Fibroblast of lung (primary cell): ENCODE measurements at places on chromosomes 4 and X. TPM values are rescaled to one million over a fixed set of nuclear protein-coding genes. Genes with fewer than 3 reads are reported as not detected.

GRCh38 chr4:149735796-149736195 is 79.8 kb downstream of the IQCM start:
- DNase-seq = no peak

DNA sequence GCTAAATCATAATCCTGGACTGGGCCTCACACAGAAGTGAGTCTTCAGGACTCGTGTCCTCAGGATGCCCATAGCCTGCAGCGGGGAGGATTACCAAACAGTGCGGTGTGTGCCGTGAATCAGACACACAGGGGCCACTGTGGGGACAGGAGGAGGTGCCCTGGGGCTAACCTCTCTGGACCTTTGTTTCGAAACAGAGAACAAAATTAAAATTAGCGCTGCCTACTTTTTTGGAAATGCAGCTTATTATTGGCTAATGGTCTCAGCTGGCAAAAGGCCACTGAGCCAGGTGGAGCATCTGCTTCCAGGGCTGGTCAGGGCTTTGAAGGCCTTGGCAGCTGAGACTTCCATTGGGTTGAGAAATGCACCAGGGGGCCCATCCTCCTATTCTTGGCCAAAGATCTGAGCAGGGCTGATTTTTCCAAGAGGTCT is 236.2 kb downstream of the EVC2 start:
- DNase-seq = no peak

DNA sequence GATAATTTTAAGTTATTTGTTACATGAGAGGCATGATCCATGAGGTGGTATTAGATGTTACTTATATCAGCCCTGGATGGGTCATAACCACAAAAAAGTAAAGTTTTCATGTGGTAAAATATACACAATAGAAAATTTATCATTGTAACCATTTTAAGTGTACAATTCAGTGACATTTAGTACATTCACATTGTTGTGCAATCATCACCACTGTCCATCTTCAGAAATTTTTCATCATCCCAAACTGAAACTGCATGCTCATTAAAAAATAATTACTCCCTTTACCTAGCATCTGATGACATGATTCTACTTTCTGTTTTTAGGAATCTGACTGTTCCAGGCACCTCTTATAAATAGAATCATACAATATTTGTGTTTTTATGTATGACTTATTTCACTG is 11.2 kb downstream of the GK2 start:
- DNase-seq = no peak

GRCh38 chr4:71020611-71021010 is 27.2 kb downstream of the DCK start:
- peak; percentile 49 for DNase-seq

GRCh38 chr4:147777456-147778091 is 45.7 kb downstream of the ARHGAP10 start:
- DNase-seq = peak; percentile 34

DNA sequence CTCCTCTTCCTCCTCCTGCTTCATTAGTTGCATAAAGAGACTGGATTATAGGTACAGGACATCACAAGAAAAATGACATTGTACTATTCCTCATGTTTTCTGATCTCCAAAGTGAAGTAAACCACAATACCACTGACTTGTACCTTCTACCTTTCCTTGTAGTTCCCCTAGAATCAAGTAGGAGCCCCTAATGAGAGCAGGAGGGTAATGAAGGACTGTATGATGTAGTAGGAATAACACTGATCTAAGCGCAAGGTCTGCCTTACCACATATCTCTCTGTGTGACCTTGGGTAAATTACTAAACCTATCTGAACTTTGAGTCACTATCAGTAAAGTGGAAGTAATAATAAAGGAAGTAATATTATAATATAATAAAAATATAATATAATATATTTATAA is 3.6 kb downstream of the VSIG4 start:
- no peak for DNase-seq

- DNase-seq = no peak
These were observed 98.3 kb upstream of the ATOH1 start for GRCh38 chr4:93730251-93730650.

- no peak for DNase-seq
These were observed 60.9 kb upstream of the FHDC1 start for GRCh38 chr4:152875261-152875660.

Gene HPGDS
- polyA plus RNA-seq = not detected in 2 replicates

Gene BRS3
- not detected in 2 replicates for polyA plus RNA-seq

Gene NUP54
- polyA plus RNA-seq = 48.3 and 49.3 TPM in 2 replicates

Gene TLR6
- polyA plus RNA-seq = 1.9 and 2.3 TPM in 2 replicates
